ENCODE measurements at places on chromosomes 2 and 18.

DNA sequence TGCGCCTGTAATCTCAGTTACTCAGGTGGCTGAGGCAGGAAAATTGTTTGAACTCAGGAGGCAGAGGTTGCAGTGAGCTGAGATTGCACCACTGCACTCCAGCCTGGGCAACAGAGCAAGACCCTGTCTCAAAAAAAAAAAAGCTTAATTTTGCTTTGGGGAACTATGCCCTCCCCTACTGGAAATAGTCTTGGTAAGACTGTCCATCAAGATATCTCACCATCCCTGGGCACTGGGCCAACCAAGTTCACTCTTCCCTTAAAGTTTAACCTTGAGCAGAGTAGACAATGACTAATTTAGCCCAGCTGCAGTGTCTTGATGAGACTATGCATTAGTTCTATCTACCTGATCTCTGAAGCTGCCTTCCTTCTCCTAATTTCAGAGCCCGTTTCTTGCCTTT, 44.7 kb downstream of the ASXL2 start:
- no peak for DNase-seq

- no peak for DNase-seq
Measured at GRCh38 chr18:36499938-36500337, 202.4 kb downstream of the FHOD3 start.

DNA sequence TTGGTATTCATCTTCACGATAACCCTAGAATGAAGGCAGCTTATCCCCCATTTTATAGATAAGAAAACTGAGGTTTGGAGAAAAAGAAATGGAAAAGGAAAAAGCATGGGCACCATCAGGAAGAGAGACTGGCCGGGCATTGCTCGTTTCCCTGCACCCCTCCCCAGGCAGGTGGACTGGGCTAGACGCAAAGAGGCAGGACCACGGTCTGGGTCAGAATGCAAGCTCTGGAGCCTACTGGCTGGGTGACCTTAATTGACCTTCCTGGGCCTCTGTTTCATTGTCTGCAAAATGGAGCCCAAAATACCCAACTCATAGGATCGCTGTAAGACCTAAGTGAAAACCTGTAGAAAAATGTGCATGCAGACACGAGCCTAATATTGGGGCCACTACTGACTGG, 135.3 kb upstream of the GLI2 start:
- DNase-seq = no peak

- DNase-seq = no peak
Measured at GRCh38 chr18:26575865-26576217, 27.5 kb upstream of the KCTD1 start.

DNA sequence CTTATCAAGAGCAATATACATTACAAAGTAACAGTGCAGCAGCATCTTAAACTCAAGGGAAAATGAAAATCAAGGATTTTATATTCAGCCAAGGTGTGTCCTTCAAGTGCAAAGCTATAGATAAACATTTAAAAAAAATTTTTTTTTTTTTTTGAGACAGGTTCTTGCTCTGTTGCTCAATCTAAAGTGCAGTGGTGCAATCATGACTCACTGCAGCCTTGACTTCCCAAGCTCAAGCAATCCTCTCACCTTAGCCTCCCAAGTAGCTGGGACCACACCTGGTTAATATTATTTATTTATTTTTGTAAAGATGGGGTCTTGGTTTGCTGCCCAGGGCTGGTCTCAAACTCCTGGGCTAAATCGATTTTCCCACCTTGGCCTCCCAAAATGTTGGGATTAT, 9.0 kb downstream of the CDKL4 start:
- DNase-seq = no peak

DNA sequence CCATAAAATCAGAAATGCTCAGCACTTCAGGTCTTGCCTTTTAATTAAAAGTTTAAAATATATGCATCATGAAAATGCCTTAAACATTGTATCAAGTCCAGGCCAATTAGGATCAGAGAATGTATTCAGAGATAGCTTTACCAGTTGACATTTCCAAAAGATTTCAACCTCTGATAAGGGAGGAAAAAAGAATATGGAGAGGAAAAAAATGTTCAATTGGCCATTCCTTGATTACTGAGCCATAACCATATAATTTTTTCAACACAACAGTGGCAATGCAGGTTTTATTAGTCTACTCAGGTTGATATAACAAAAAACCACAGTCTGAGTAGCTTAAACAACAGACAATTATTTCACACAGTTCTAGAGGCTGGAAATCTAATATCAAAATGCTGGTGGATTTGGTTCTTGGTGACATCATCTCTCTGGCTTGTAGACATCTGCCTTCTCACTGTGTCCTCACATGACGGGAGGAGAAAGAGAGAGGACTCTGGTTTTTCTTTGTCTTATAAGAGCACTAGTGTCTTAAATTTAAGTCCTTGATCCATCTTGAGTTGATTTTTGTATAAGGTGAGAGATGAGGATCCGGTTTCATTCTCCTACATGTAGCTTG, 111.9 kb downstream of the IRS1 start:
- DNase-seq = no peak

- DNase-seq = no peak
Measured at GRCh38 chr2:137523931-137524330, 440.3 kb upstream of the HNMT start.

- no peak for DNase-seq
Measured at GRCh38 chr2:202090530-202090929, 17.5 kb downstream of the KIAA2012 start.

DNA sequence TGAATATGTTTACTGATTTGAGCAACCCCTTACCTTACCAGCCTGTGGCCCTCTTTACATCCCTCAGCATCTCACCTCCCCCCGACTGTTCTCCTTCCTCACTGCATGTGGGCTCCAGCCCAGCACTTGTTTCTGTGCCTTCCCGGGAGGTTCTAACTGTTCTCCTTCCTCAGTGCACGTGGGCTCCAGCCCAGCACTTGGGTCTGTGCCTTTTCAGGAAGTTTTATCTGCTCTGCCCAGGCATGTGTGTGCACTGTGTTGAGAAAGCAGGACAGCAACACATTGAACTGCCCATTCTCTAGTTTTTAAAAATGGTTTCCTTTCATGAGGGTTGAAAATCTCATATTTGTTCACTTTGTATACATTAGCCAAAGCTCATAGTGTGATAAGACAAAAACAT, 158.4 kb downstream of the ATP9B start:
- DNase-seq = no peak

GRCh38 chr2:65129286-65129825, 550 bp downstream of the RAB1A start:
- no peak for DNase-seq

- DNase-seq = no peak
Measured at GRCh38 chr2:149787206-149787605, 199.6 kb upstream of the MMADHC start.

GRCh38 chr2:128867936-128868636, 549.4 kb upstream of the HS6ST1 start:
- DNase-seq = no peak

DNA sequence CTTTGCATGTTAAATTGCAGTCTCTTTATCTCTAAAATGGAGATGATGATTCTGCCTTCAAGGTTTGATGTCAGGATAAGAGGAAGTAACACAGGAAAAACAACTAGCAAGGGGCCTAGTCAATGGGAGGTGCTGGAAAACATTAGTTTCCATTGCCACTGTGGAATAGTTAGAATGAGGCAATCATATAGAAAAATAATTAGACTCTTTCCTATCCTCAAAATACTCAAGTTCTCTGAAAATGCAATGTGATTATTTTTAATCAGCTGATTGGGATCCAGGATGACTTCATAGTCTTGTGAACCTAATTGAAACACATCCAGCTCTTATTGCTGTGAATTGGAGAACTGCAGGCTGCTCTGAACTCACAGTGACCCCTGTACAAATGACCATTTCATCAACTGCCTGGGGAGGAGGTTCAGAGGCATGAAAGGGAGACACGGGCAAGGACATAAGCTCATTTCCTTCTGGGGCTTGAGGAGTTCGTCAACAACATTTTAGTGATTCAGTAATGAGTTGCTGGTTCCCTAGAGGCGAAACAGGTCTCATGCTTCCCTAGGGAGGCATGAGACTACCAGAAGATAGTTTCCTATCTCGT, 422.5 kb downstream of the LPIN1 start:
- DNase-seq = no peak

- no peak for DNase-seq
Measured at GRCh38 chr2:134078354-134078753, 175.5 kb upstream of the MGAT5 start.

DNA sequence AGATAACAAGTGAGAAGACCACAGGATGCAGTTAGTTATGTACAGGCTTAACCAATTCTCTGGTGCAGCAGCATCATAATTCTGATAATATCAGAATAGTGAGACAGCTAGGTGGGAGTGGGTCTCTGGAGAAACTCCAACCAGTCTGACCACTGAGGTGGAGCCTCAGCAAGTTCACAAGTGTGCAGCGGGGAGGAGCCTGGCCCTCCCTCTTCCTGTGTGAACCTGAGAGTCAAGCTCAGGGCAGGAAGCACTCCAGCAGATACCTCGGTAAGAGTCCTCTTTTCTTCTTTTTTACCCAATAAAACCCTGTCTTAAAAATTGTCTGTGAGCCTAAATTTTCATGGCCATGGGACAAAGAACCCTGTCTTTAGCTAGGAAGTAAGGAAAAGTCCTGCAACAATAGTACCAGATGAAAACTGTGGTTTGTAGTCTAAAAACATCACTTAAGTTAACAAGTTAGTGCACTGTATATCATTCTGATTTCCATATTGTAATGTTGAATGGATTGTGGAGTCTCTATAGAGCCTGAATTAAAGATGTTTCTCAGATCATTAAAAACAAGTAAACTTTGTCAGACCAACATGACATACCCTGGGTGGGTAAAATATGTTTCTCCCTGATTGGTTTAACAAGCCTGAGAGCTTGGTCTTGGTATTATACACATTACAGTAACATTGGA, 370.8 kb downstream of the TMEM182 start:
- DNase-seq = no peak

DNA sequence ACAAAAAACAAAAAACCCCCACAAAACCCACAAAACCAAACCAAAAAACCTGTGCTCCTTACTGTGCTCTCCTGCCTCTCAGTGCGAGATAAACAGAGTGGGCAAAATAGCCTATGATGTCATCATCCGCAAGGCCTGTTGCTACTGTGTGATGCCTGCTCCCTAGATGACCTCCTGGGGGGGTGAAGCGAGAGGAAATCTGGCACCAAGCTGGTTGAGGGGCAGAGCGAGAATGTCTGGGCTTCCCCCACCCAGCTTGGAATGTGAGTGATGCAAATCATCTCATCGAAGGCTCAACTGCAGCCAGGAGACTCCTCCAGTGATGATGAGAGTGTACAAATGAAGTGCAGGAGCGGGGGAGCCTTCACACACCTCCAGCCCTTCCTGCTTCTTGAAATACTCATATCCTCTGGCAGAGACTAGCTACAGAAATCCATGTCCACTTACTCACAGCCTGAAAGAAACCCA, 57.7 kb upstream of the MAP4K3 start:
- DNase-seq = no peak

DNA sequence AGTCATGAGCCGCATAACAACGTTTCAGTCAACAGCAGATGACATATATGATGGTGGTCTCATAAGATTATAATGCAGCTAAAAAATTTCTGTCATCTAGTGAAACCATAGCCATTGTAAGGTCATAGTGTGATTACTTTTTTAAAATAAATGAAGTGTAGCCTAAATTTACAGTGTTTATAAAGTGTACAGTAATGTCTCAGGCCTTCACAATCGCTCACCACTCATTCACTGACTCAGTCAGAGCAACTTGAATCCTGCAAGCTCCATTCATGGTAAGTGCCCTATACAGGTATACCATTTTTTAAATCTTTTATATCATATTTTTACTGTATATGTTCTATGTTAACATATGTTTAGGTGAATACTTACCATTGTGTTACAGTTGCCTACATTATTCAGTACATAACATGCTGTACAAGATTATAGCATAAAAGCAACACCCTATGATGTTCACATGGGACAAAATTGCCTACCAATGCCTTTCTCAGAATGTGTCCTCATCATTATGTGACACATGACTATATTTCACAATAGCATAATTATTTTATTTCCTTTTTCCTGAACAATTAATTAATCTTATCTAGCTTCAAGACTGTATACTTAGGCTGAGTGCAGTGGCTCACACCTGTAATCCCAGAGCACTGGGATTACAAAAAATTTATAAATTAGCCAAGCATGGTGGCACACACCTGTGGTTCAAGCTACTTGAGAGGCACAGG, 1115.9 kb upstream of the ZEB2 start:
- no peak for DNase-seq

GRCh38 chr2:1497122-1497611, 83.9 kb downstream of the TPO start:
- DNase-seq = no peak

DNA sequence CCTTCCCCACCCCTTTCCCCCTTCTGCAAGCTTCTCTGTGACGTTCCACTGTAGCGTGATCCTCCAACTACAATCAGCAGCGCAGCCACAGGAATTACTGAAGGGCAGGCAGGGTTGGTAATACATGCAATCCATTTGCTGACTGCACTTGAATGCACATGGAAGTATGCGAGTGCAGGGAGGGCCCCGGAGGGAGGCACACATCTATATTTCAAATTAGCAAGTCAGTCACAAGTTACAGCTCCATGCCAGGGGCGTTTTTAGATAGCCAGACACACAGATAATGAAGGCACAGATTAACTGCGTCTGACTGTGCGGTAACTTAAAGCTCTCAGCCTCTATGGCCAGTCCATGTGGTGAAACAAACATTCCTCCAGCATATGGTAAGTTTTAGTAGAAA, 209.2 kb upstream of the GATA6 start:
- no peak for DNase-seq

DNA sequence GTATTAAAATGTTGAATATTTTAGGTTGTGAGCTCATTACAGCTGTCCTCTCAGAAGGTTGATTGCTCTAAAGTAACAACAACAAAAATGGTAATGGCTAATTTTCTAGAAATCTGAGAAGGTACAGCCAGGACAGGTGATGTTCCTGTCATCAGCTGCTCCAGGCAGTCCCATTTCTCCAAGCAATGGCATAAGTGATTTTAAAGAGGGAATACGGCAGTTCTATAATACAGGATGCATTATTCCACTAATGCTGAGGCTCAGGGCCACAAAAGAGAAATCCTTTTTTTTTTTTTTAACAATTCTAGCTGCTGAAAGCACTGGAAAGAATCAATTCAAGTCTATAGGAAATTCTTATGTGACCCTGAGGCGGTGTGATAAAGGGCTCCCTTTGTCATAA, 199.9 kb downstream of the PMAIP1 start:
- DNase-seq = peak; percentile 61

DNA sequence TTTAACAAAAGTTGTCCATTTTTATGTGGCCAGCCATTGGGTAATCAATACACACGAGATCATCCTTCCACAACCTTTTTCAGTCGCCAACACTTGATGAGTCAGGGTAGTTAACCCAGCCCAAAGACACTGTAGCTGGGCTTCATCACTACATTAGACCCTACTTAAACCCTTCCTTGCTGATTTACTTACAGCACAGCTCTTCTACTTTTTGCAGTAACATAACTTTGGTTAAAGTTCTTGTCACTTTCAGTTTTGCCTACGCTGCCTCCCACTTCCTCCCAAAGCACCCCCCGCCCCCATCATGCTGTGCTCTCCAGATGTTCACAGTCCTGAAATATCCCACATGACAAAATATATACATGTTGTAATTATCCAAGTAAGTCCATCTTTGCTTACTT, 103.6 kb downstream of the CDK15 start:
- no peak for DNase-seq

- DNase-seq = no peak
Measured at GRCh38 chr18:26555804-26556553, 7.6 kb upstream of the KCTD1 start.
